ENCODE measurements at places on chromosomes 16 and 17. TPM values are rescaled to one million over a fixed set of nuclear protein-coding genes. Genes with fewer than 3 reads are reported as not detected.

APOH gene
- total RNA-seq = not detected

SNAI3 gene
- total RNA-seq = not detected

ENPP7 gene
- not detected for total RNA-seq

DBNDD1 gene
- total RNA-seq = under 0.01 TPM

PFAS gene
- total RNA-seq = 45.9 TPM

PLEKHH3 gene
- 20.5 TPM for total RNA-seq

FOXN1 gene
- not detected for total RNA-seq

SETD1A gene
- 3.2 TPM for total RNA-seq

VKORC1 gene
- 211 TPM for total RNA-seq

MMP25 gene
- not detected for total RNA-seq

CDH3 gene
- 0.29 TPM for total RNA-seq

MFSD6L gene
- total RNA-seq = not detected

SHISA9 gene
- total RNA-seq = not detected

GP1BA gene
- total RNA-seq = not detected

GNG13 gene
- total RNA-seq = not detected

WNK4 gene
- 13.6 TPM for total RNA-seq

RHBDF1 gene
- 70.3 TPM for total RNA-seq

TMIGD1 gene
- total RNA-seq = not detected

SLC16A13 gene
- 0.86 TPM for total RNA-seq

ENO3 gene
- total RNA-seq = 3.4 TPM

HOXB9 gene
- total RNA-seq = 0.71 TPM

MOSMO gene
- 18.7 TPM for total RNA-seq

NEK8 gene
- total RNA-seq = 34.3 TPM

TNS4 gene
- total RNA-seq = under 0.01 TPM

TP53TG3C gene
- total RNA-seq = not detected

TLCD3B gene
- total RNA-seq = 1.2 TPM

RANGRF gene
- total RNA-seq = 42.9 TPM

CDH8 gene
- not detected for total RNA-seq

ASPA gene
- 1.6 TPM for total RNA-seq

KAT2A gene
- 19.9 TPM for total RNA-seq

CACNG1 gene
- total RNA-seq = not detected

TSPOAP1 gene
- total RNA-seq = 0.58 TPM

MT4 gene
- total RNA-seq = not detected

TBC1D26 gene
- not detected for total RNA-seq

TEDC2 gene
- 28.8 TPM for total RNA-seq

COL1A1 gene
- 2,222 TPM for total RNA-seq

GPR139 gene
- not detected for total RNA-seq

ASGR1 gene
- total RNA-seq = 3.5 TPM

HOXB1 gene
- not detected for total RNA-seq

MYH8 gene
- total RNA-seq = not detected

RAMP2 gene
- total RNA-seq = 1.9 TPM

TBC1D28 gene
- total RNA-seq = not detected

PRSS36 gene
- 0.18 TPM for total RNA-seq

MT1A gene
- 15.6 TPM for total RNA-seq

CSH2 gene
- not detected for total RNA-seq

HELZ gene
- total RNA-seq = 12.1 TPM

KRT28 gene
- not detected for total RNA-seq

TBC1D3E gene
- not detected for total RNA-seq
